ENCODE measurements at places on chromosomes 4 and X.

DNA sequence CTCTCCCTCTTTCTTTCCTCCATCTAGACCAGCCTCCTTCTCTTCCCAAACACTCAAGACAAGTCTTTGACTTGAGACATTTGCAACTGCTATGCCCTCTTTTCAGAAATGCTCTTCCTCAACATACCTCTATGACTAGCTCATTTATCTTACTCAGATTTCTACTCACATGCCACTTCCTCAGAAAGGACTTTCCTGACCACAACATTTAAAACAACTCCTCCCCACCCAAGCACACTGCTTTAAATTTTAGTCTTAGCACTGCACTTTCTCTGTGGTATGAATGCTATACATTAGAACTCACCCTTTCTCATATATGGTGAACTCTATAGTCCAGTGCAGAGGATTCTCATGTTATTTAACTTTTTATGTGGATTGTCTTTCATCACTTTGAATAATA is 28.4 kb upstream of the SULT1E1 start:
- no peak for DNase-seq

- no peak for DNase-seq
These were observed 2.5 kb downstream of the NYX start for GRCh38 chrX:41449615-41450014.

DNA sequence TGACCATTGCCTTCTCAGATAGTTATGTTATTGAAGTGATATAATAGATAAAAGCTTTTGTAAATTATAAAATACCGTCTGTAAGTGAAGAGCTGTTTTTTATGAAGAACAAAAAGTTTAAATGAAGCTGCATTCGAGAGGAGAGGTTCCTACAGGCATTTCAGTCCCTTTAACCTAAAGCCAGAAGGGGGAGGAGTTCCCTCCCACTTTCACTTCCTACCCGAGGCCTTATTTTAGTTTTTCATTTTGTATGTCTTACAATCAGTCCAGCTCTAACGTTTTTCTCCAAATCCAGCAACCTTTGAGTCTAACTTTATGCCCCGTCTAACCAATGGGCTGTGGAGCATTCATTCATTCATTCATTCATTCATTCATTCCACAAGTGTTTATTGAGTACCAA is 16.5 kb upstream of the SOX3 start:
- no peak for DNase-seq

GRCh38 chr4:186666750-186667149 is 56.9 kb downstream of the FAT1 start:
- DNase-seq, result no peak

- no peak for DNase-seq
These were observed 664.5 kb upstream of the HTR2C start for GRCh38 chrX:113919387-113919786.

GRCh38 chrX:4881277-4881676 is 1167.8 kb upstream of the PRKX start:
- DNase-seq, result no peak

- no peak for DNase-seq
These were observed 93.0 kb upstream of the PRKG2 start for GRCh38 chr4:81307991-81308390.

GRCh38 chr4:6694177-6694901 is 661 bp downstream of the S100P start:
- no peak for DNase-seq

GRCh38 chr4:3335385-3335784 is 42.6 kb downstream of the RGS12 start:
- DNase-seq, result peak; percentile 61

DNA sequence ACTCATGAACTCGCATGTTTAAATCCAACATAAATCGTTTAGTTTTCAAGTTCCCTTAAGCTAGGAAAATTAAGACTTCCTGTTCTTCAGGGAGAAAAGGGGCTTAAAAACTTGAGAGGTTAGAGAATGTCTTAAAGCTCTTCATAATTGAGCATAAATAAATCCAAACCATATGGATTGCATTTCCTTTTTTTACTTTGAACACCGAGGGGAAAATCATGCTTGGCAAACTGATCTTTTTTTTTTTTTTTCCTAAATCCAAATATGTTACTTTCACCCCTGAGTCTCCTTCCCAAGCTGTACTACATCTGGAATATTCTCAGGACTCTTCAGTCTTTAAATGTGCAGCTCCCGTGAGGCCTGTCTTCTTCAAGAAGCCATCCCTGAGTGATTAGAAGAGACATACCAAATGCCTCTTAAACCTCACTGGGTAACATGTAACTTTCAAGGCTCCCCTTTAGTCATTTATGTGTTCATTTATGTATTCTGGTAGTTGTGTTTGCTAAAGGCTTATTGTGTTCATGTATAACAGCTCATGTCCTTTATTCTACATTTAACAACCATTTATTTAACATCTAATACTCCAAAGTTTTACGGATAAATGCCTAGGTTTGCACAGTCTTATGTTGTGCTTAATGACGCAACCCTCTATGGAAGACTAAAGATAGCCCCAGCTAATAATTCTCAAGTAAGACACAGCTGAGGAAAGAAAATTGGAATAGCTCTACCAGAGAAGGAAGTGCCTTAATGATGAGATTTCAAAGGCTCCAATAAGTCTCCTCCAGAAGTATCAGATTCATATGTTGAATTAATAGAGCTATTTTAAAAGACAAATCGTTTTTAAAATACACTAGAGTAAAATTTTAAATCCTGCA is 107.0 kb downstream of the AGTR2 start:
- no peak for DNase-seq

DNA sequence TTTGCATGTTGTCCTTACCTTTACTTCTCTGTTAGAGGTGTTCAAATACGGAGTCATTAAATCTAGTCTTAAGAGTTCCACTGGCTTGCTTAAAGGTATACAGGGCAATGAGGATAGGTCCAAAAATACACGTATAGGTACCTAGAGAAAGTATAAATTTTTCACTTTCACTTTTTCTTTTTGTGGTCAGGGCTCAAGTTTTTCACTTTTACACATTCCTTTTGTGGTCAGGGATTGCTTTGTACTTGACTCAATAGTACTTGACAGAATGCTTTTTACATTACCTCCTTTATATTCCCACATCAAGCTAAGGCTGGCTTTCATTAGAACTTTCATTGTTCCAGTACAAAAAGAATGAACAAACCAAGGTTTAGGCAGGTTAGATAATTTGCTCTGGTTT is 21.7 kb downstream of the TMEM184C start:
- DNase-seq, result no peak

DNA sequence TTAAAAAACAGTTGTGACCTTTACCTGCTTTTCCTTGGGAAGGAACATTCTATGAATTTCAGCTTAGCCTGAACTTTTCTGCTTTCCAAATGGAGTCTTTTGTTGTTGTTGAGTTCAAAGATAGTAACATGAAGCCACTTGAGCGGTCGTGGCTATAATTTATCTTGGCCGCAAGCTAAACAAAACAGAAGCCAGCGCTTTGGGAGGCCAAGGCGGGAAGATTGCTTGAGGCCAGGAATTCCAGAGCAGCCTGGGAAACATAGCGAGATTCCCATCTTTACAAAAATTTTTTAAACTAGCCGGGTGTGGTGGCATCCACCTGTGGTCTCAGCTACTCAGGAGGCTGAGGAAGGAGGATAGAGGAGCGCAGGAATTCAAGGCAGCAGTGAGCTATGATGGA is 29.9 kb downstream of the TKTL1 start:
- DNase-seq, result no peak

- DNase-seq, result no peak
These were observed 369.8 kb downstream of the DTHD1 start for GRCh38 chr4:36651253-36651652.

- DNase-seq, result no peak
These were observed 877 bp upstream of the NKX1-1 start for GRCh38 chr4:1406981-1407656.

- no peak for DNase-seq
These were observed 182.9 kb downstream of the MAML3 start for GRCh38 chr4:139971111-139971510.

- no peak for DNase-seq
These were observed 1.5 kb downstream of the ELF4 start for GRCh38 chrX:130108647-130109428.

- DNase-seq, result no peak
These were observed 84.8 kb downstream of the AKAP4 start for GRCh38 chrX:50115973-50116372.

DNA sequence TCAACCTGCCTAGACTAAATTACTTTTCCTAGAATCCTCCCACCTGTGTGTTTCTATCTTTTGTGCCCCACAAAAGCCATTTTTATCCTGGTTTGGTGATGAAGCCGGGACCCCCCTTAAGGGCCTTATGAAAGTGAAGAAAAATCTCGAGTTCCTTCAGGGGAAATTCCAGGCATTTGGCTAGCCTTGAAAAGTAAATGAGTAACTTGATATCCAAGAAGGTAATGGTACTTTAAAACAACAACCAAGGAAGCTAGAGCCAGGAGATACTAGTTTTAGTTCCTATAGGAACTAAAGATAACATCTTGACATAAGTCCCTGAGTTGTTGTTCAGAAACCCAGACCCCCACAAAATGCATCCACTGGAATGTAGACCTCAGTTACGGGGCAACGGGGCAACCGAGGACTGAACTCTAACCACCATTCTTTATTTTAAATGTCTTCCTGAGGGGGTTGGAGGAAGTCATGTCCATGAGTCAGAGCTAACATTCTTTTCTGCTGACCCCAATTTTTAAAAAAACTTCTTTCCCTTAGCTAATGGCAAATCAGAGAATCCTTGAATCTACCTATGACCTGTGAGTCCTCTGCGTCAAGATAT is 73.9 kb downstream of the VCX3A start:
- DNase-seq, result no peak

DNA sequence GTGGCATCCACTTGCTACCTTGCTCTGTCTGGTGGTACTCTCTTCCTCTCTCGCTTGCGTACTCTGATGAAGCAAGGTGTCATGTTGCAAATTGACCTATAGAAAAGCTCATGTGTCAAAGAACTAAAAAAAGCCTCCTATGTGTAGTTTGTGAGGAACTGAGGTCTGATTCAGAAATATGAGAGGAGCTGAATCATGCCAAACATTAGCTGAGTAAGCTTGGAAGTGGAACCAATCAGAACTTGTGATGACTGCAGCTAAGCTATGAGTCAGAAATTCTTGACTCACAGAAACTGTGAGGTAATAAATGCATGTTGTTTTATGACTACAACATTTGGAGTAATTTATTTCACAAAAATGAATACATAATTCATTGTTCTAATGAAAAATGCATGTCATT is 2138.8 kb downstream of the PCDH7 start:
- DNase-seq, result no peak

DNA sequence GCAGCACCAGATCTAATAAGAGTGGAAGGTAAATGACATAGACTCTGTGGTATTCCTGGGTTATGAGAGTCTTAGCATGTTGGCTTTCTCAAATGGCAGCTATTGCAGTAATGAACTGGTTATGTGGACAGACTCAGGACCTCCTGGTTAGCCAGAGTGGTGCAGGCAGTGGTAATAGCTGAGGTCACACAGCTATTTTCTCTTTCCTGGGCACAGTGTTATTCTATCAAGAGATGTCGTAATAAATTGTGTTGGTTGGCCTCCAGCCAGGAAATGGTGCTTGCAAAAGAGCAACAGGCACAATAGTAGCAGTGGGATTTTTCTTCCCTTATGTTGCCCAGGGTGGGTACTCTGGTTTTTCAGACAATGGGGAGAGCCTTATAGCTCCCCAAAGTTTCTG is 279.2 kb upstream of the FGF16 start:
- no peak for DNase-seq

Measured in NCI-H2081 treated with DMSO at 0.1 percent for 48 hours (cell line).